ENCODE measurements at places on chromosomes 6 and 20. TPM values are rescaled to one million over a fixed set of nuclear protein-coding genes. Genes with fewer than 3 reads are reported as not detected.

GRCh38 chr20:25242231-25242630, 5.7 kb upstream of the PYGB start:
- no peak for DNase-seq

- DNase-seq: no peak
Observed at GRCh38 chr20:574297-574942, 30.8 kb upstream of the CSNK2A1 start.

DNA sequence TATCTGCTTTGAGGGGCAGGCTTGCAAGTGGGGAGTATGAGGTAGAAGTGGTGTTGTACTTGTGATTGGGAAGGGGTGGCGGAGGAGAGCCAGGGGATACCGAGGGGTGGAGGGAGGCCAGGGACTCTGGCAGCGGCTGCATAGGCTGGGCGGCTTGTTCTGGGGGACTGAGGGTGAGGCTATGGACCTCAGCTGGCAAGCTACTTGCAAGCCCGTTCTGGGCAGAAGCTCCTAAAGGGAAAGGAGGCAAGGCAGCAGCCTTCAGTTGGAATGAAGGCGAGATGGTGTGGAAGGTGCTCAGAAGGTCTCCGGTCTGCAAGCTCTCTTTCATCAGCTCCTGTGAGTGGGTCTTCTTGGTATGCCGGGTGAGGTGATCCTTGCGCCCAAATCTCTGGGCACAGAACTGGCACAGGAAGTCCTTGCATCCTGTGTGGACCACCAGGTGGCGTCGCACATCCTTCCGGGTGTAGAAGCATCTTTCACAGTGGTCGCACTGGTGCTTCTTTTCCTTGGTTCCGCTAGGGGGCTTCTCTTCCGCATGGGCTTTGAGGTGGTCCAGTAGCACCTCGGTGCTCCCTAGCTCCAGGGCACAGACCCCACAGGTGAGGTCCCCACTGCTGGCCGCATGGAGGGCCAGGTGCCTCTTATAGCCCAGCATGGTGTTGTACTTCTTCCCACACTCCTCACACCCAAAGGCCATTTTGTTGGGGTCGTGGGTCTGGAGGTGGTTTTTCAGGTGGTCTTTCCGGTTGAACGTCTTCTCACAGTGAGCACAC, 66.0 kb downstream of the PLAGL1 start:
- peak; percentile 49 for DNase-seq

Gene PDYN
- not detected for total RNA-seq

All from activated T-cell treated with anti-CD3 and anti-CD28 coated beads, Interleukin-2, amount 50 U/mL, for 4 hours (primary cell).